ENCODE measurements at places on chromosomes 12 and 14.

GRCh38 chr14:106694638-106695393 lies 1168.4 kb downstream of the TMEM121 start:
- no peak for DNase-seq

DNA sequence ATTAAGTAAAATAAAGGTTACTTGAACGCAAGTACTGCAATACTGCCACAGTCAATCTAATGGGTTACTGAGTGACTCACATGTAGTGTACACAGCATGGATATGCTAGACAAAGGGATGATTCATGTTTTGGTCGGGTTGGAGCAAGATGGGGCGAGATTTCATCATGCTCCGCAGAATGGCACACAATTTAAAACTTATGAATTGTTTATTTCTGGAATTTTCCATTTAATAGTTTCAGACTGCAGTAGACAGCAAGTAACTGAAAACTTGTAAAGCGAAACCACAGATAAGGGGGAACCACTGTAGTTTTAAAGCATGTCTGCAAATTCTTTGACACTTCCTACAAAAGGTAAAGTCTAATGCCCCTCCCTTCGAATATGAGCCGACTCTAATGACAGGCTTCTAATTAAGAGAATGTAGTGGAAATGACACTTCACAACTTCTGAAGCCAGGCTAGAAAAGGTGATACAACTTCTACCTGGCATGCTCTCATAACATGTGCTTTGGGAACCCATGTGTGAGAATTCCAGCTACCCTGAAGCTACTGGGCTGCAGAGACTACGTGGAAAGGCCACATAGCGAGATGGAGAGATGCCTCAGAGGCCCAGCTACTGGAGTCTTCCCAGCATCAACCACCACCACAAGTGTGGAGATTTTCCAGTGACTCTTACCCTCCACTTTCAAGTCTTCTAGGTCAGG lies 13.9 kb upstream of the TCP11L2 start:
- no peak for DNase-seq

DNA sequence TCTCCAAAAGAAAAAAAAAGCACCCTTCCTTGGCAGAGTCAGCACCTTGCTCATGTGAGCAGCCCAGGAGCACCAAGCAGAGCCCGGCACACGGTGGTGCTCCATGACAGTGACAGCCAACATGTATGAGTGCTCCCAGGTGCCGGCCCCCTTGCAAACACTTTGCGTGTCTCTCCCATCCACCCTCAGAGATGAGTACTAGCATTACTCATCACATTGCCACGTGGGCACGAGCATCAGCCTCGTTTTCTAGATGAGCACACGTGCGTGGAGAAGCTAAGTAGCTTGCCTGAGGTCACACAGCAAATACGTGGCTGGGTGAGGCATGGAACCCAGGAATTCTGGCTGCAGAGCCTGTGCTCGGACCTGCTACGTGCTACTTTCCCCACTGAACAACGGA lies 177.9 kb upstream of the PRMT8 start:
- DNase-seq = no peak

- no peak for DNase-seq
These were observed 105.6 kb downstream of the VCPKMT start for GRCh38 chr14:50010752-50011151.

GRCh38 chr14:51182131-51182565 lies 57.9 kb upstream of the TMX1 start:
- no peak for DNase-seq

- DNase-seq = no peak
These were observed 128.4 kb downstream of the DAD1 start for GRCh38 chr14:22460461-22461195.

DNA sequence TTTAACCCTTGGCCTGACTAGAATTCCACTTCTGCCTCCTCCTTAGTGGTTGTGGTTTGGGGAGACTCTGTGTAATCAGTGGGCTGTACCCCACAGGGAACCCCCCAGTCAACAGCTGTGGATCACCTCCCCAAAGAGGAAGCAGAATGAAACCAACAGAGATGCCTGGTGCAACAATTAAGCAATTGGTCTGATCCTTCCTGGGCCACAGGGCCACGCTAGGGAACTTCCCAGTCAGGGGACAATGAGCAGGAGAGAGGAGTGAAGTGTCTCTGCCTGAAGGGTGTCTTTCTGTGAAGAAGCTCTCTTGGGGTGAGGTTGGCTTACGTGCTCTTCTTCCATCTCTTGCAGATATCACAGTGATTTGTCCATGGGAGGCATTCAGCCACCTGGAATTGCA lies 8.2 kb downstream of the PDE6H start:
- no peak for DNase-seq

DNA sequence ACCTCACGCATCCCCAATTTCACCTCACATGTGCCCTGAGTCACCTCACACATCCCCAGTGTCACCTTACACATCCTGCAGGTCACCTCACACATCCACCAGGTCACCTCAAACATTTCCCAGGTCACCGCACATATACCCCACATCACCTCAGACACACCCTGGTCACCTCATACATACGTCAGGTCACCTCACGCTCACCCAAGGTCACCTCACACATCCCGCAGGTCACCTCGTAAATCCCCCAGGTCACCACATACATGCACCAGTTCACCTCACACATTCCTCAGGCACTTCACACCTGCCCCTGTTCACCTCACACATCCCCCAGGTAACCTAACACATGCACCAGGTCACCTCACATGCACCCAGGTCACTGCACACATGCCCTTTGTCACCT lies 864.0 kb downstream of the TMEM121 start:
- DNase-seq = no peak

GRCh38 chr14:103094406-103095209 lies at the start of gene EXOC3L4:
TSS of gene EXOC3L4 (plus strand) at chr14:103094725. CDS start at chr14:103100220, 5,495 bp downstream.
- DNase-seq = no peak

DNA sequence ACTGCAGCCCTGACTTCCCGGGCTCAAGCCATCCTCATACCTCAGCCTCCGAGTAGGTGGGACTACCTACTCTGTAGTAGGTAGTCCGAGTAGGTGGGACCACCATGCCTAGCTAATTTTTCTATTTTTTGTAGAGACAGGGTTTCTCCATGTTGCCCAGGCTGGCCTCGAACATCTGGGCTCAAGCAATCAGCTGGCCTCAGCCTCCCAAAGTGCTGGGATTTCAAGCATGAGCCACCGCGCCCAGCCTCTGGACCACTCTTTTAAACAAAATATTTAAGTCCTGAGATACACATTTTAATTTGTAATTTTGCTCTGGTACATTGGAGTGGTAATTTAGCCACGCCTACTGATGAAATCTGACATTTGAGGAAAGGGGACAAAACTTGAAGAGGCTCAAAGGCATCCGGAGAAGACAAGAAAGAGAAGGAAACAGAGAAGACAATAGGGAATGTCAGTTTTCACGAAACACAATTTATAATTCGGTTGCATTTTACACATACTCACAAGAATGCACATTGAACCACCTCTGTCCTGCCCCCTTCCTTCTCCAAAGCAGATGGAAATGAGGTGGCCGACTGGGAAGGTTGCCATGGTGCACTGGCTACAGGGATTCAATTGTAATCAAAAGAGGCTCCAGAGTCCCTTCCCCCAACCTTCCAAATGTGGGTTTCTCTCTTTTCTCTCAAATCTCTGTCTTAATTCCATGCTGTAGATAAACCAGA lies 9.7 kb upstream of the TUBA1A start:
- DNase-seq = peak; percentile 82

DNA sequence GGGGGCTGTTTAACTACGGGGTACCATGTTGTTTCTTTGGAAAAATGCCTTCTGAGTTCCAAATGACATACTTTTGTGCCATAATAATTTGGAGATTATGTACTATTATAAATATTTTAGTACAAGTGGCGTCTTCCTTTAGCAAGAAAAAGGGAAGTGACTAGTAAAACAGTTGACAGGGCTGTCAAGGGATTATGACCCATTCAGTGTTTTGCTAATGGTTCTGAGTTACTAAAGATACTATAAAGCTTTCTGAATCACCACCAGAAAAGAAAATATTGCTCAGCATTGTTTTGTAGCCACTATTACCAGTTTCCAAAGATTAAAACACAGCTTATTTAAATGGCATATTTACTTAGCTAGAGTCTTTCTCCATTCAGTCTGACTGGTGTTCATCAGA lies 334.9 kb downstream of the SNAPC1 start:
- DNase-seq = no peak

GRCh38 chr12:131043401-131043871 lies 89.7 kb downstream of the ADGRD1 start:
- no peak for DNase-seq

DNA sequence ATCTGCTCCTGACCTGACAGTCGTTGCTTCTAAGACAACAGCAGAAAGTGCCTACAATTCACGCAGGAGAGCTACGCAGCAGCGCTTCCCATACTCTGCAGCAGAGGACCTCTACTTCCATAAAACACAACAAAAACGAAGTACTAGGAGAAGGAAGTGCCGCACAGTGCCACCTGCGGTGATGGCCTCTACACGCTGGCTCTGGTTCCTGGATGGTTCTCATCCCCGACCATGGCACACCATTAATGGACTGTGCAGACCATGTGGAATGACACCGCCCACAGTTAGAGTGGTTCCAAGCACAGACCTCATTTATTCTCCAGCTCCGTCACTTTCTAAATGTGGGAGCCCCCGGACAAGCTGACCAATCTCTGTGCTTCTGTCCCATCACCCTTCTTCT lies 28.3 kb downstream of the TPCN1 start:
- DNase-seq = no peak

- no peak for DNase-seq
These were observed 10.9 kb downstream of the RTL1 start for GRCh38 chr14:100892496-100893227.

DNA sequence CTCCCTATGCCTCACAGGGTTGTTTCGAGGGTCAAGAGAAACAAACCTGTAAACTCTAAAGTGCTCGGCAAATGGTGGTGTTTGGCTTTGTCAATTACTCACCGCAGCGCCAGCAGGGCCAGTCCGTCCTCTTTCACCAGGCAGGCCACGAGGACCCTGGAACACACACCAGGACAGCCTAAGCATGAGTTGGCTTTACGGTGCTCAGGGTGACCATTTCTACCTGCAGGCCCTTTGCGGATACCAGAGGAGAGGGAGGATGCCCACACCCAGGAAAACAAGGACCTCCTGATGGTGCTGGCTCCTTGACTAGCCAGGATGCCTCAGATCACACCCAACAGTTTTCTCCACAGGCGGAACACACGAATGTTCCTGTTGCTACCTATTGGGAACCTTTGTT lies 11.5 kb downstream of the COL2A1 start:
- DNase-seq = no peak

DNA sequence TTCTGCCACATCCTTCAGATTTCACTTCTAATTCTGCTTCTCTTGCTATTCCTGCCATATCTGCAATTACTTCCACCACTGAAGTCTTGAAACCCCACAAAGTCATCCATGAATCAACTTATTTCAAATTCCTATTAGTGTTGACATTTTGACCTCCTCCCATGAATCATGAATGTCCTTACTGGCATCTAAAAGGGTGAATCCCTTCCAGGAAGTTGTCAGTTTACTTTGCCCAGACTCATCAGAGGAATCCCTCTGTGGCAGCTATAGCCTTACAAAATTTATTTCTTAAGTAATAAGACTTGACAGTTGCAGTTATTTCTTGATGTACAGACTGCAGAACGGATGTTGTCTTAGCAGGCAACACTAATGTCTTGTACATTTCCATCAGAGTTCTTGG lies 162.9 kb downstream of the PCNX1 start:
- no peak for DNase-seq

GRCh38 chr12:94033101-94033500 lies 115.3 kb upstream of the PLXNC1 start:
- DNase-seq = no peak

DNA sequence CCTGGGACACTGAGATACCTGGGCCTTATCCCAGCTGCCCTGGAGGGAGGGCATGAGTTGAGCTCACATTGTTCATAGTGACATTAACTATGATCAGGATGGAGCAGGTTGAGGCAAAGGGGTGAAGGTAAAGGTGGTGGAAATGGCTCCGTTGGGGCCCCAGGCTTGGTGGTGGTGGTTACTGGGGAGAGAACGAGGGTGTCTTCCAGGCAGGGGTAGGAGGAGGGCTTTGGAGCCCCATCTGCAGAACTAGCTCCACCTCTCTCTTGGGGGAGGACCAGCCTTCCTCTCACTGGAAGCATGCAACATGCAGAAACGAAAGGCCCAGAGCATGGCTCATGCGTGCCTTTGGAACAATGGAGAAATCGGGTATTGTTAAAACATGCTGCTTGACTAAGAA lies 217.0 kb downstream of the SLC41A2 start:
- DNase-seq = no peak

DNA sequence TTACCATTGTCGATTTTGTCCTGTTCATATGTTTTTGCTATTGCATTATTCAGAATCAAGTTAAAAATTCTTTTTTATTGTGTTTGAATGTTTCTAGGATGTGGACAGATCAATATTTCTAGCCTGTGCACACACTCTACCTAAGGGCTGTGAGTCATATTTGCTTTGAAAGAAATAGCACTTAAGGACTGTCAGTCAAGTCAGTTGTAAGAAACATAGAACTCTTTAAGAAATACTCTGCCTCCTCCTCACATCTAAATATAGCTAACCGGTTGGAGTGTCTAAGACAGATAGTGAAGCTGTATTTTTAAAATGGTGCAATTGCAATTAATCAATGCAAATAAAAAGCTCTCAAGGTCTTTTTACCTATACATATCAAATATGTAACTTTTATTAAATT lies 17.9 kb upstream of the MGST1 start:
- no peak for DNase-seq

- no peak for DNase-seq
These were observed 73.2 kb upstream of the ANO2 start for GRCh38 chr12:6018265-6018664.

GRCh38 chr14:102220031-102220430 lies 80.3 kb downstream of the WDR20 start:
- DNase-seq = no peak

GRCh38 chr12:82174383-82174782 lies 183.8 kb downstream of the CCDC59 start:
- no peak for DNase-seq

DNA sequence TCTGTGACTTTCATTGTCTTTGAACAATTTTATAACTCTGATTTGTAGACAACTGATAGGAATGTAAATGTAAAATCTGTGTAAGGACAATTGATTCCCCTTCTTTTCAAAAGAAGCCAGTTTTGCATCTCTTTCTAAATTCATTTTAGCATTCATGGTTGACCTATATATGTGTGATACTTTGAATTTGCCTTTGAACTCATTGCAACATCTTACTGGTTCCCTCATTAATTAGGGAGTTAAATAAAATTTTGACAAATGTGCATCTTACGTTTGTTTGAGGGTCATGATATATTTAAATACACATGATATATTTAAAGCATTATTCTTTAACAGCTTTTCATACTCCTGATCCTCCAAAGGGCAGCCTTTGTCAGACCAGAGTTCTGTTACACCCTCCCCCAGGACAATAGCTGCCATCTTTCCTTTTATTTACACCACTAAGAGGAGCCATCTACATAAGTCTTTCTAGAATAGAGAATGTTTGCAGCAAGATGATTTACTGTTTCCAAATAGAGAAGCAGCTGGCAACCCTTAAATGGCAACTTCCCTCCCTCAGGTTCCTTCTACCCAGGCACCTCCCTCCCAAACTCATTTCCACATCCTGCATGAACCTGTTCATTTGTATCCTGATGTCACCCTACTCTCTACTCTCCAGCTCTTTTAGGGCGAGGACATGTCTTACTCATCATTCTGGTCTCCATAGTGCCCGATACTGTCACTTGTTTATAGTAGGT lies 40.2 kb upstream of the APPL2 start:
- DNase-seq = no peak

GRCh38 chr14:24892497-24893051 lies 157.4 kb downstream of the STXBP6 start:
- no peak for DNase-seq
